Uterus (tissue), 4 donors: ENCODE measurements at places on chromosomes 7 and 10. TPM values are rescaled to one million over a fixed set of nuclear protein-coding genes. Genes with fewer than 3 reads are reported as not detected.

DNA sequence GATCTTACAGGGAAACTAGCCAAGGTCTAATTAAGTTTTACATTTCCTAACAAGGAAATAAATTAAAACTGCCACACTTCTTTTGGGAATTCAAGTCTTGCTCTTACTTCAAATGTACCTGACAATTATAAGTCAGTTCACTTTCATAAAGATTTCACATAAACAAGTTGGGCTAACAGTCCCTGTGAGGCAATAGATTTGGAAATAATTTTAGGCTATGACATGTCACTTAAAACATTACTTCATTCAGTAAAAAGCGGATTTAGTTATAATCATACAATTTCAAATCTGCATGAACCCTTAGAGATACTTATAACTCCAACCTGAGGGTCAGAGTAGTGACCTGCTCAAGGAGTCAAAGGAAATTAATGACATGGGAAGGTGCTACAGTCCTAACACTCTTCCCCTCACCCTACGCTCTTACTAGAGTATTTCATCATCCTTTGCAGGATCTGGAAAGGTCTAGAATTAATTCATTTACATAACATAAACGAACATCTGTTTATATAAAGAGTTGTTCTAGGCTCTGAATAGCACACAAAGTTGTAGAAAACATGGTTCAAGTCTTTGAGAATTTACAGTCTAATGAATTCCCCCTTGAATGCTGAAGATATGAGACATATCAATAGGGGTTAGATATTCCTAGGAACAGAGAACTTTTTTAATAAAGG is 32.3 kb upstream of the DNAJB12 start:
- DNase-seq: no peak

DNA sequence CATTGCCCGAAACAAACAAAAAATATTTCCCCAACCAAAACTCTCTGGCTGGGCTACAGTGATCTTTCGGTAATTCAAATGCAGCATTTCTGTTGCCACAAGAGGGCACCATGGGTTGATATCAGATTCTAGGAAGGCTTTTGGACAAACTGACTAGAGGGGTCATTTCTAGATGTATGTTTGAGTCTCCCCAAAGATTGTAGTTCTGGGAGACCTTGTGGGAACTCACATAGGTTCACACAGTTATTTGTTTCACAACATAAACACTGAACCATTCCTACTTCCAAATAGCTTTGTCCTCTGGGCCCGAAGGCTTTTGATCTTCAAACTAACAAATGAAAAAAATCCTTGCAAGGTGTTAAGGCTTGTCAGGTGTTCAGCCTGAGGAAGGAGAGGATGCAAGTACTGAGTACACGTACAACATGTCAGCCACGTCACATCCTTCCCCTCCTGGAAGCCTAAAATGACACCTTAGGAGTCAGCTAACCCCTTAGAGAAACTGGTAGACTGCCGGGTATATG is 37.0 kb upstream of the IL15RA start:
- peak; percentile 59 for DNase-seq

GRCh38 chr10:112136486-112137153 is 46.9 kb downstream of the GPAM start:
- no peak for DNase-seq

DNA sequence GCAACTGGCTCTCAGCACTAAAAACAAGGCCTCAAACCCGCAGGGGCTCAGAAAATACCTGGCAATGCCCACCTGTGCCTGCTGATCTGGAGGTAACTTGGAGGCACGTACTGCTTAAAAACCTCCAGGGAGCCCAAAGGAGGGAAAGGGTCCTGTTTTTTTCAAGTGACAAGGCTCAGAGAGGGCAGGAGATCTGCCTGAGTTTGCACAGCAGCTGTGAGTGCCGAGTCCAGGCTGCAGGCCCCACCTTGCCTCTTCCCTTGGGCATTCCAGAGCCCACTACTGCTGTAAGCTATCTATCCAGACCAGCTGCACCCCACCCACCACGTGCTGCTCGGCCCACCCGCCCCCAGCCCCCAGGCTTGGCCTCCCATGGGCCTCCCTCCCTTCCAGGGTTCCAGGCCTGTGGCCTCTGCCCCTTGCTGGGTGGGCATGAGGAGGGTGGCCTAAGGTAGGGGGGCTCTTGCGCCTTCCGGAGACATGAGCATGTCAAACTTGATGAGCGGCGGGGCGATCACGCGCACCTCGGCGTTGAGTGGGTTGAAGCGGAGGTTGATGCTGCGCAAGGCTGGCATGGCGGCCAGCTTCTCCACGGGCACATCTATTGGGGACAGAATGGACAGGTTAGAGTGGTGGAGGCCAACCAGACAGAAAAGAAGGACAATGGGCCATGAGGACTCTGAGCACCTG is 17.2 kb upstream of the NPFFR1 start:
- no peak for DNase-seq

- DNase-seq: no peak
Measured at GRCh38 chr10:87500646-87501048, 4.0 kb upstream of the MINPP1 start.

DNA sequence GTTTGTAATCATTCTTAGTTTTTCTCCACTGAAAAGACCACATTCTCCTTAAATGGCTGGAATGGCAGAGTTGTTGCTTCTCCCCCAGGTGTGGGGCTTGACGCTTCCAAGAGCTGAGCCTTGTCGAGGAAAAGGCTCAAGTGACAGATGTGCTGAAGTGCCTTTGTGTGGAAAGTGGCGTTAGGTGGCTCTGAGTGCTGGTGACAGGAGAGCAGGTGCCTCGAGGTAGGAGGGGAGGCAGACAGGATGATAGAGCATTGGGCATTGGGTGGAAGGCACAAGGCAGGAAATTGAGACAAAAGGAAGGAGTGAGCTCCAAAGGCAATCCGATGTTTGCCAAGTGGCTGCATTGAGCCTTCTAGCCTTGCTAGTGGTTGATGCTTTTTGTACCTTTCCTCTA is 6.7 kb downstream of the KIAA1217 start:
- no peak for DNase-seq

The FIGNL1 gene
- total RNA-seq: 48.2 TPM

The ASZ1 gene
- not detected for total RNA-seq

The SCRN1 gene
- 14.4 TPM for total RNA-seq

The PARG gene
- 47.5 TPM for total RNA-seq

The JAKMIP3 gene
- total RNA-seq: not detected
